Stimulated activated memory B cell treated with anti-CD40 and anti-IgM and Interleukin-4, amounts not matched to agents 10 μg/mL and 1 μg/mL and 100 μg/mL, for 72 hours (primary cell): ENCODE measurements at places on chromosomes 5 and 9.

DNA sequence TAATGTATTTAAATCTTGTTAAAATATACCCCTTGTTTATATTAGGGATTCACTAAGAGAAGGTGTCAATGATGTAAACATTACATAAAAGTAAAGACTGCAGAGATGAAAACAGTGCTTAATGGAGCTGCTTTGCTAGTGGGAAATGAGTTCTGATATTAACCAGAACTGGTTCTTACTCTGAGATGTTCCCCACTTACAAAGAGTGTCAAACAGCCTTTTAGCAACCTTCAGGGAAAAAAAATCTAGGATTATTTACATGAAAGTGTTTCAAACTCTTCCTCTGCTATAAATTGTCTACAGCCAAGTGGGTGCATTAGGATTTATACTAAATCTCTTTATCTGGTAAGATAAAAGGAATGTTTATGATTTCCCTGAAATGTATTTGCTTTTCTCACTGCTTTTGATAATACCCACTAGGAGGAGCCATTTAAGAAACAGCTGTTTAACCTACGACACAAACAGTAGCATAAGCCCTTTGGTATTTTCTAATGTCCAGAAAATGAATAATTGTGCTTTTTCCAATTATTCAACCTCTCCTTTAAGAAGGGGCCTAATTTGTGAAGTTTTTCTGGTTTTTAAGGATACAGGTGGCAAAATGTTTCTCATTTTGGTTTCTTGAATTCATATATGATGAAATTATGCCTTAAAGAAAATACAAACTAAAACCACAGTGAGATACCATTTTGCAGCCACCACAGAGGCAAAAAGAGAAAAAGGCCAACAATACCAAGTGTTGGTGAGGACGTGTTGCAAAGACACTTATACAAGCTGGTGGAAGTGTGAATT lies 186.3 kb downstream of the TLE4 start:
- ATAC-seq: no peak

GRCh38 chr5:96528826-96529474 lies 95.9 kb upstream of the PCSK1 start:
- no peak for ATAC-seq

GRCh38 chr9:25224309-25224708 lies 453.9 kb downstream of the TUSC1 start:
- no peak for ATAC-seq

- ATAC-seq: no peak
Measured at GRCh38 chr5:91797576-91797975, 414.5 kb upstream of the ARRDC3 start.

- ATAC-seq: no peak
Measured at GRCh38 chr9:86519066-86519615, 164.9 kb upstream of the TUT7 start.

GRCh38 chr5:9263656-9264055 lies 282.2 kb downstream of the SEMA5A start:
- no peak for ATAC-seq

GRCh38 chr9:93303806-93304573 lies 120.1 kb downstream of the WNK2 start:
- ATAC-seq: no peak

- ATAC-seq: no peak
Measured at GRCh38 chr9:97959585-97959984, 21.6 kb upstream of the HEMGN start.

- ATAC-seq: no peak
Measured at GRCh38 chr5:80231243-80231642, 24.6 kb downstream of the SERINC5 start.

DNA sequence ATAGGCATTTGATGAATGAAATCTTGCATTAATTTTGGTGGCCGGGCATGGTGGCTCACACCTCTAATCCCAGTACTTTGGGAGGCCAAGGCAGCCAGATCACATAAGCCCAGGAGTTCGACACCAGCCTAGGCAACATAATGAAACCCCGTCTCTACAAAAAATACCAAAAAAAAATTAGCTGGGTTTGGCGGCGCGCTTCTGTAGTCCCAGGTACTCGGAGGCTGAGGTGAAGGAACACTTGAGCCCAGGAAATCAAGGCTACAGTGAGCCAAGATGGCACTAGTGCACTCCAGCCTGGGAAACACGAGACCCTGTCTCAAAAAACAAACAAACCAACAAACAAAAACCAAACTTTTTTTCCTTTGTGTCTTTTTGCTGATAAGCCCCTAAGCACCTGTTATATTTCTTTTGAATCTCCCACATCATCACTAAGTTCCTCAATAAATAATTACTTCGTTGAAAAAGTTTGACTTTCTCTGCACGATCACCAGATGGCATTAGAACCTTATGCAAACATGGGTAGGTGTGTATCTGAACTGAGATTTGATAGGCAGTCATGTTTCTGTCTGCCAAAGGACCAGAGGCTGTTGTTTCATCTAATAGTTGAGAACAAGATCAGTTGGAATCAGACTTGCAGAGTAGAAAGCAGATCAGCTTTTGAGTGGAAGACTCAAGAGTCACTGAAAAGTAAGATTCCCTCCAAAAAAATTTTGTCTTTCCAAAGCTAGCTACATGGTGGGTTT lies 5.5 kb upstream of the MATR3 start:
- ATAC-seq: no peak

DNA sequence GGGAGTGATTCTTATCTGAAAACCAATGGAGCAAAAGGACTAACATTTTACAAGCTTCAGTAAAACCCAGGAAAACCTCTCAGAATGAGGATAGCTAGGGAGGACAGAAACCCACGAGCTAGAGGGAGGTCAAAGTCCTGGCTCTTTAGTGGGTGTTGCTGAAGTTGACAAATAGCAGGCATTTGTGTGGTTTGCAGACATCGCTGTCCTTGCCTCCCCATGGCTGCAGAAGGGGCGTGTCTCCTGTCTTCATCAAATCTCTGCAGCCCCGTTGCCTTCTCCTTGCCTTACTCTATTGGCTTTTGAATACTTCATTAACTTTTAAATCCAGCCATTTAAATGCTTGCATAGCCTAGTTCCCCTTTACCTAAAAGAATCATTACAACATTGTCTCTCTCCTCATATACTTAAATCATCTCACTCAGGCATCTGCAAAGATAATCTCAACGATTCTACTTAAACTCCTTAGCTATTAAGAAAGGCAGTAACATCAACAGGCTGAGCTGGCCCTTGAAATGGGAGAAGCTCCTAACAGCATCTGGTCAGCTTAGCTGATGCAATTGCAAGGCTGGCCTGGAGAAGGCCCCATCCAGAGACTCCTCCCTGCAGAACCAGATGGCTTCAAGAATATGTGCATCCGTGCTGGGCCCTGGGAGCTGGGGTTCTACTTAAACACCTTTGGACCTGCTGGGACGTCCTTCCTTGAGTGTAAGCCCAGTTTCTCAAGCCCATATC lies 152.8 kb upstream of the TAS2R1 start:
- no peak for ATAC-seq

DNA sequence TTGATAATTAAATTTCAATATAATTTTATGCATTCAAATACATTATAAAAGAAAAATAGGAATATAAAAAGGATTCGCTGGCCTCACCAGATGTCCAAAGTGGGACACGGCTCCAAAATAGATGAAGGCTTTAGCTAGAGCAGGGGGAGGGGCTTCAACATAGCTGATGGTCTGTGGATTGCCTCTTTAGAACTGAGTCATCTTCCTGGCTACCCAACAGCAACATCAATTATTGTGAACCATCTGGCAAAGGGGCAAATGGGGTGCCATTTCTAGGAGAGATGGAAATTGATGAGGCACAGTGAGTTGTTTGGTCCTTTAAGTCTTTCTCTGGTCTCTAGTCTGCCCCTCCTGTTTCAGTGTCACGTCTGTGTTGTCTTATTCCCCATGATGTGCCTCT lies 44.2 kb upstream of the CD180 start:
- ATAC-seq: no peak

DNA sequence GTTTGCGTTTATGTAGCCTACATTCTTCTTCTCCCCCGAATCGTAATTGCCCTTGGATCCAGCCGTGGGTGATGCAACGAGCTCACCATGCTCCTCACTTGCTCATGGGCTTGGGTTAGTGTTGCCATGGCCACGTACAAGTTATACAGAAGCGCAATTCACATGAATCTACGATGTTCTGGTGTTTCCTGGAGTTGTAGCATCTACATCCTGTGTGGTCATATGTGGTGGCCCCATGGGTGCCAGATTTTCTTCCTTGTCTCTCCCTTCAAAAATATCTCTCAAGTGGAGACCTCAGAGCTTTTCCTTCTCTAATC lies 115.3 kb downstream of the TLE4 start:
- no peak for ATAC-seq
